ENCODE measurements at places on chromosomes 12 and 14.

DNA sequence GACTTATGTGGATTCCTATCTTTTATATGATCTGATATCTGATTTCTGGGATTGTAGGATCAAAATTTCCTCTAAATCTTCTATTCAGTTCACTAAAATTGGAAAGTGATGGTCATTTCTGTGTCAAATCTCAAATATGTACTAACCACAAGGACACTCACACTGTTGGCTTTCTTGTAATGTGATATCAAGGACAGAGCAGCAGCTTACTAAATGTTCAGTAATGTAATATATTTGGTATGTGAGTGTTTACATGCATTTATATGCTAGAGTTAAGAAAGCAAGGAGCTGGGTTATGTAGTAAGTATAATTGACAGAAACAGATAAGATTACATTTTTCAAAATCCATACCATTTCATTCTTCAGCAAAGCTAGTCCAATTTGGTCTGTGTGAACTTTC is 16.5 kb downstream of the PUS7L start:
- DNase-seq = no peak

DNA sequence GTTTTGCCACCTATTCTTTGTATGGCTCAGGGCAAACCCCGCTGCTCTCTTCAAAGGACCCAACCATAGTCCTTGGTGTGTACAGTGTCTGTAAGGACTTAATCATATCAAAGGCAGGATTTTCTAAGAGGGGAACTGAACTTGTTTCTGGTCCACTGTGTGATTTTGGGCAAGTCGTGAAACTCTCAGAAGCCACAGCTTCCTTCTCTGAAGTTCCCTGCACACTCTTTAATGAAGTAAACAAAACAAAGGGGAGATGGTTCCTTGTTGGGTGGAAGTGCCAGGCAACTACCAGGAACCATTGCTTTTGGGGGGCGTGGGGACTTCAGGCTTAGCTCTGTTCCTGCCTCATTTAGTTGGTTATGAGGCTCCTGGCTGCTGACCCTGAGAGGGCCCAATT is 152.4 kb downstream of the VRK1 start:
- no peak for DNase-seq

- DNase-seq = no peak
These were observed 31.7 kb downstream of the GRIP1 start for GRCh38 chr12:66647034-66647691.

- no peak for DNase-seq
These were observed 123.8 kb downstream of the MYRFL start for GRCh38 chr12:69948851-69949250.

GRCh38 chr14:91366749-91367148 is 50.9 kb downstream of the CCDC88C start:
- no peak for DNase-seq

DNA sequence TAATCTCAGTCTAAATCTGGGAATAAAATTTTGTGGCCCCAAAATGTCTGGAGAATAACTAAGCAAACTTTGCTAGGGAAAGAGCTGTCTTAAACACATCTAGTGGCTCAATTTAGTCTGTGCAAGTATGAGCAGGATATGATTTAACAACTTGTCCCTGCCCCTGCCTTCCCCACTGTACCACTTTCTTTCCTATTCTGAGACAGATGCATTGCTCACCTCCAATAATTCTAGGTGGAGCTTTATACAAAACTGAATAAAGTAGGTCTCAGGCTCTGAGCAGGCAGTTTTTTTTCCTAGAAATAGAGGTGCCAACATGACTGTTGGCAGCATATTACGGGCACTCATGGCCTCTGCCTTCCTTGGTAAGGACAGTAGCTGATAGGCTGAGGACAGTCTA is 412.1 kb downstream of the DAD1 start:
- DNase-seq = no peak

- no peak for DNase-seq
These were observed 302.8 kb downstream of the CACNA1C start for GRCh38 chr12:2355604-2356003.

- no peak for DNase-seq
These were observed 1247.3 kb upstream of the FLRT2 start for GRCh38 chr14:84282618-84283017.

GRCh38 chr12:122571821-122572220 is 44.8 kb downstream of the KNTC1 start:
- no peak for DNase-seq

DNA sequence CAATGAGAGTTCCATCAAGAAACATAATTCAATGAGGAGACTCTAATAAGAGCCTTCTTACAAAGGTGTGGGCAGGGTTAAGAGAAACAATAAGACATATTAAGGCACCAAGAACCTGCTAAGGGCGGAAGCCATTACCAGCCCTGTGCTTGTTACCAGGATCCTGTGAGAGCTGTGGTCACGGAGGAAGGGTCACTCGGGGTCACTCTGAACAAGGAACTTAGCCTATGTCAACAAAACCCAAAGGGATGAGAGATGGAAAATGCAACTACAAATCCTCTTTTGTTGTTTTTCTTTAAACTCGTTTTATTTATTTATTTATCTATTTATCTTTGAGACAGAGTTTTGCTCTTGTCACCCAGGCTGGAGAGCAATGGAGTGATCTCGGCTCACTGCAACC is 460.4 kb upstream of the CCDC196 start:
- no peak for DNase-seq

DNA sequence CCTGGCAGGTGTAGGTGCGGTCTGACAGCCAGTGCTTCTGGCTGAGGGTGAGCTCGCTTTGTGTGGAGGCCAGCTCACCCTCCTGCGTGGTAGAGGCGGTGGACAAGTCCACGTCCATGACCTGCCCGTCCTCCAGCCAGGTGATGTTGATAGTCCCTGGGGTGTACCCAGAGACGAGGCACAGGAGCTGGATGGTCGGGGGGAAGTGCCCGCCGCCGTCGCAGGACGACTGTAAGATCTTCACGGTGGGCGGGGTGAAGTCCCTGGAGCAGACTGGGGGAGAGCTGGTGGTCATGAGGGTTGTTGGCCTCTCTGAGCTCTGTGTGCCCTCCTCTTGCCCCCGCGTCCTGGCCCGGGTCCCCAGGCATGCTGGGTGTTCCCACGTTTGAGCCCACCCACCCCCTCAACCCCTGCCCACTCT is 74.6 kb downstream of the TMEM121 start:
- no peak for DNase-seq

DNA sequence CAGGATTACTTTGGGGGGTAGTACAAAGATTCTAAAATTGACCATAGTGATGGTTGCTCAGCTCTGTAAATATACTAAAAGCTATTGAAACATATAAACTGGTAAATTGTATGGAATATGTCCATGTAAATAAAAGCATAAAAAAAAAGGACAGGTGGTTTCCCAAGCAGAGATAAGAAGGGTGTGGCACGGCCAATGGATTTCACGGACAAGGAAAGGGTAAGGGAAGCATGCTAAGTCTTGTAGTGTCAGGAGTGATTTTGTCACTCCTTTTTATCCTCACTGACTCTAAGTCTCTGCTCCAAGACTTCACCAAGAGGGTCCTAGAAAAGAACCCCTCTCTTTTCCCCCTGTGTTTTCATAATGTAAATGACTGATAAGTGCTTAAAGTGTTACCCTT is 229.2 kb downstream of the SPTSSA start:
- no peak for DNase-seq

DNA sequence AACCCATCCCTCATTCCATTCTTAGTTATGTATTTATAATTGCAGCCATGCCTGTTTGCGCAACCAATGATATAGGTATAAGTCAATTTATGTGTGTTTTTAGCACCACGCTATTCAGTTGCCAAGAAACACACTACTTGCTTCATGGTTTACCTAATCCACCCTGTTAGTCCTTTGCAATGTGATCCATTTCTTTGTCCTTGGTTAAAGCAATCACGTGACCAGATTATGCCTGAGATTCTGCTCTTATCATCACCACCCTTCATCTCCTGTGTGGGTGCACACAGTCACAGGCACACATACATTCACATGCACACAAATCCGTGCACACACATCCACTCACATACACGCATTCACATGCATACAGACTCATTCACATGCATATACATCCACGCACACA is 52.3 kb upstream of the KCNA5 start:
- DNase-seq = no peak

DNA sequence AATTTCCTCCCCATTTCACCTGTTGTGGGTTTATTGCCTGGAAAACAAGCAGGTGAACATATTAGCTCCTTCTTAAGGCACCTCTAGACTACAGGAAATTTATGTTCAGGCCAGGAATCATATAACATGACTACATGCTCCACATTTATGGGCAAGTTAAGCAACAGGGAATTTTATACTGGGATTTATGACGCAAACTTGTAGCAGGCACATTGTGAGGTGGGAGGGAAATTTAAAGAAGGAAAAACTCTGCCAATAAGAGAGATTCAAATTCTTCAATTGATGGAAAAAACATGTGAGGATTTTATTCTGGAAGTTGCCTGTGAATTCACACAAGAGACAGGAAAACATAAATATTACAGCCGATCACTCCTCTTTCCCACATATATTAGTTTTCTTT is 93.9 kb downstream of the TBC1D30 start:
- no peak for DNase-seq

Measured in central memory CD4-positive, alpha-beta T cell (primary cell).